ENCODE measurements at places on chromosomes 3 and 15.

DNA sequence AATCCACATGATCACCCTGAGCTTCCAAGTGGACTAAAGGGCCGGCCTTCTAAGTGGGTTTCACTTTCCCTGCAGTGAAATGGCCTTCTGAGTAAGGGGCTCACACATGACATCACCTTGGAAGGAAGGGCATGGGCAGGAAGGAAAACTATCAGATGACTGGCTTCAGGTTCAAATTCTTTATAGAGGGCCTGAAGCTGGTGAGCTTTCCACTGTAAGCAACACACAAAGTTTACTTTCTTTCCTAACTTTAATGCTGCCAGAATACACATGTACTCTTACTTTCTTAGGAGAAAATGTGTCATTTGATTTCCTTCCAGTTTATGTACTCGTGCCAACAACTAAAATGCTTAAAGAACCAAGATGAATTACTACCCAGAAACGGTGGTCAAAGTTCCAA is 475.6 kb downstream of the FOXP1 start:
- DNase-seq: no peak

DNA sequence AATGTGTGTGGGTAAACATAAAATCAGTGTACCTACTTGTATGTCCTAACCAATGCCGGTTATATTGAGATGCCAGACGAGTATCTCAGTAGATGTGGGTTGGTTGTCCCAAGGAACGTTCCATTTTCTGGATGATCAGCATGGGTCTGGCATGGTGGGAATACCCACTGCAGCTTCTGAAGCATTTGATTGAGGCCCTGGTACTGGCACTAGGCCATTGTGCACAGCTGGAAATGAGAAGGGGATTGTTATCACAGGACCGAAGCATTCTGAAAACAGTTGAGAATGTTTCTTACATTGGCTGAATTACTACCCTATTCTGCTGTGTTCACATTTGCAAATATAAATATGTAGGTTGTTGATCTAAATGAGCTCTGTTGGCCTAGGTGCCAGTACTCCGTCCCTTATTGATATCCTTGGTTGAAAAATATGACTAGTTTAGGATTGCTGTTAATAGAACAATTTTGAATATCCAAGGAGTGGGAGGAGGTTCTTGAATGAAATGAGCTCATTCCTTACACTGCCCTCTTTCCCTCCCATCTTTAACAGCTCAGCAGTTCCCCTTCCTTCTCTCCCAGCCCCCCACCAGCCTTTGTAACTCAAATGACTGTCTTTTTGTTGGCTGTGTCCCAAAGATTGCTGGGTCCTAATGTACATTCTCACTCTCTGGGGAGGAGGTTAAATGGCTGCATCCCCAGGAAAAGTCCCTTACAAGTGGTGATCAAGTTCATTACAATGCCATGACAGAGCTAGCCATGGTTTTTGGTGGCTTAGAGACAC is 293.3 kb upstream of the TPM1 start:
- no peak for DNase-seq

GRCh38 chr3:124552224-124552623 is 178.0 kb upstream of the UMPS start:
- no peak for DNase-seq

- no peak for DNase-seq
Observed at GRCh38 chr3:185968168-185968567, 30.4 kb upstream of the TRA2B start.

GRCh38 chr15:48447058-48447457 is 115.8 kb downstream of the DUT start:
- DNase-seq: no peak

GRCh38 chr3:127389913-127390312 is 102.1 kb upstream of the PRR20G start:
- DNase-seq: no peak

DNA sequence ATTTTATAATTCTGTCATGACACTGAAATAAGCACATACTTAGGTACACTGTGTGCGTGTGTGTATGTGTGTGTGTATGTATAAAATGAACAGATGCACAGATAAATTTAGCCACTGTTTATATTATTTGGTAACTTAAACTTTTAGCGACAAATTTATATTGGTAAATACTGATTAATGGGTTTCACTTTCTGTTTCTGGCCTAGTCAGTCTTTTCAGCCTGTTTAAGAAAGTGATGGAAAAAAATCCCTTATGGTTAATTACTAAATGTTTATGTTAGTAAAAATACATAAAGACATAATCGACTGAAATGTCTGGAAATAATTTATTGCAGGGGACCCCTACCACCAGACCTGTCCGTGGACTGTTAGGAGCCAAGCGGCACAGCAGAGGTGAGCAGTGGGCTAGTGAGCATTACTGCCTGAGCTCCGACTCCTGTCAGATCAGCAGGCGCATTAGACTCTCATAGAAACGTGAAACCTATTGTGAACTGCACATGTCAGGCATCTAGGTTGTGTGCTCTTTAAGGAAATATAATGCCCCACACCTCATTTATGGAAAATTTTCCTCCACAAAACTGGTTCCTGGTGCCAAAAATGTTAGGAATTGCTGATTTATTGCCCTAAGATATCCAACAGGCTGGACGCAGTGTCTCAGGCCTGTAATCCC is 717.4 kb downstream of the SI start:
- DNase-seq: no peak

GRCh38 chr3:9745521-9745920 is 4.2 kb upstream of the OGG1 start:
- DNase-seq: no peak

GRCh38 chr15:81256916-81257315 is 60.2 kb downstream of the IL16 start:
- no peak for DNase-seq

- no peak for DNase-seq
Observed at GRCh38 chr15:50333229-50333628, 21.8 kb downstream of the GABPB1 start.

GRCh38 chr15:92336419-92336987 is 57.2 kb upstream of the ST8SIA2 start:
- no peak for DNase-seq

DNA sequence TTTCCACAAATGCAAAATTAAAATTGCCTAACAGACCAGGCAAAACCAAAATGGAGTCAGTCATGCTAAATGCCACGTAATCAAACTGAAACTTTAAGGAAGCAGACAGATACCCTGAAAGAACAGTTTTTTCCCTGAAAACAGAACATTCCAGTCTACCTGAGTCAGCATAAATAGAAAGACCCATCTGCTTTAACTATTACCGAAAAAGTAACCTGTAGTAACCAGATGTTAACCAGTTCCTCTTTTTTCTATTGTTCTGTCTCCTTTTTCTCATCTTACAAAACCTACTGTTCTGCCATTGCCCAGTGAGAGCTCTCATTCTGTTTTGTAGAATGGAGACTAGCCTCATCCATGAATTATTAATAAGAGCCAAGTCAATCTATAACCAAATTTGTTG is 286.0 kb downstream of the CACNA2D3 start:
- no peak for DNase-seq

DNA sequence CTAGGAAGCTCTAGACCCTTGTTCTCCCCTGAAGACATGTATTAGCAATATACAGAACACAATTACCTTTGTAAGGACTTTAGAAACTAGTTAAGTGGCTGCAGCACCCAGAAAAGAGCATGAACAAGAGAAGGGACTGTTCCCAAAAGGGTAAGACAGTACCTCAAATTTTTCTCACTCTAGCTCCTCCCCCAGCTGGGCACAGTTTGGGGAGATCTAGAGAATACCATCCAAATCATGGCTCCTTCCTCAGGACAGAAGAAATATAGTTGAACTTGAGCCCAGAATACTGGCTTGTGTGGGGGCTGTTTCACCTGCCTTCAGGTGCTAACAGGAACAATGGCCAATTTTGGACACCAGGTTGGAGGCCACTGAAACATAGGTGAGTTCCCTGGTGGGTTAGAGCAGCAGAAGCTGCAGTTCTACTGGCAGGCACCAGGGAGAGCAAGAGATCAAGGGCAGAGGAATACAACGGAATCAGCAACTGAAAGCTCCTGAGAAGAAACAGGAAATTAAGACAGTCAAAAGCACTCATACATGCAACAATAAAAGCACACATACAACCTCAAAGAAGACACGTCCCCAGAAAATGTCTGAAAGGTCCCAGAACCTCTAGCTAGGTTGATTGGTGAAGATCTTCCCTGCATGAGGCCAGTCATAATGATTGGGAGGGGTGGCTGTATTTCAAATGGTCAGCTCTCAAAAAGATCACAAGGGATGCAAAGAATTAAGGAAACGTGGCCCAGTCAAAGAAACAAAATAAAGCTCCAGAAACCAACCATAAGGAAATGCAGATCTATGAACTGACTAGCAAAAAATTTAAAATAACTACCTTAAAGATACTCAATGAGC is 104.9 kb upstream of the ASB14 start:
- DNase-seq: no peak

GRCh38 chr3:54772746-54773145 is 155.1 kb downstream of the LRTM1 start:
- DNase-seq: no peak

- DNase-seq: no peak
Observed at GRCh38 chr3:156291272-156292123, 171.1 kb downstream of the KCNAB1 start.

DNA sequence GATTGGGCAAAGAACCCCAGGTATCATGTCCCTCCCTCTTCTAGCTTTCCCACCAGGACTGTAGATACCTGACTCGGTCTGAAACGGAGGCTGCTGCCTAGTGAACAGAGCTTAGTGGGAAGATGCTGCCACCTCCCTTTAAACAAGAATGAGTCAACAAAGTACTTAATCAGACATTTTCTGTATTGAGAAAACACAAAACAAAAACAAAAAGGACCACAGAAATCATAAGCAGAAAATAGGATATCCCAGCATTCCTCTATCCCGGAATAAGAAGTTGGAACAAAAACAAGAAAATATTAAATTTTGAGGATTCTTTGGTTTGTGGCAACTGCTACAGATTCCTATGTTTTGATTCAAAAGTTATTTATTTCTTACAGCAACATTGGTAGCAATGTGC is 51.7 kb upstream of the COL8A1 start:
- no peak for DNase-seq

- no peak for DNase-seq
Observed at GRCh38 chr15:51335538-51336410, 2.6 kb downstream of the CYP19A1 start.

DNA sequence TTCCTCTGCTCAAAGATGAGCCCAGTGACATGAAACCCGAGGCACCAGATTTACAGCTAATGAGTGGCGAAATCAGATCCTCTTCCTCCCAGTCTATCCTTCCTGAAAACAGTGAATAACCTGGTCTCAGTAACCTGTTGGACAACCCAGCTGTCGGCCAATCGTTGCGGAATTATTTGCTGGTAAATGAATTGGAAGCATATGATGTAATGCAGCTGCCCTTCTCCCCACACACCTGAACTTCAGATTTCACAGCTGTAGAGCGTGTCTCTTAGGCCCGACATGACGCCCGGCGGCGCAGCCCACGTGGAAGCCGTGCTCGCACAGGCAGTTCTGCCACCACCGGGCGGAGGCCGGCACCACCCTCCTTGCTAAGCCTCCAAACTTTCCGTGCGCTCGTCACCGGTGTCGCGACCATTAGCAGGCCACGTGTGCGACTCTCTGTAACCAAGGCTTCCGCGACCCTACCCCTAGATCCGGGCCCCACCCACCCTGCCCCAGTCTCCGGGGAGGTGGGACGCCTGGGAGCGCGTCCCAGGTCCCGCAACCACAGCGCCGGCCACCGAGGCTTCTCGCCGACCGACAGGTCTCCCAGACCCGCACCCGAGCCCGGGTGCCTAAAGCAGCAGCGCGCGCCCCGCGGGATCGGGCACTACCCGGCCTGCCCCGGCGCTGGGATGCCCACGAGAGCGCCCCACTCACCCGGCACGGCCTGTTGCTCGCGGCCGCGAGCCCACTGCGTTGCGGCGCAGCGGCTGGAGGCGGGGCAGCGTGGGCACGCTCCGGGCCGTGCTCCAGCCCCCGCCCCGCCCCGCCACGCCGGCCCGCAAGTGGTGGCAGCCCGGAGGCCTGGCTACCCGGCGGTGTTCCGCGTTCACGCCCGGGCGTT is at the start of gene RIOX2:
Gene RIOX2 (minus strand): TSS at position 753 of the 889 bp plus-strand sequence. CDS start 4,838 bp downstream, outside the sequence.
- DNase-seq: no peak

DNA sequence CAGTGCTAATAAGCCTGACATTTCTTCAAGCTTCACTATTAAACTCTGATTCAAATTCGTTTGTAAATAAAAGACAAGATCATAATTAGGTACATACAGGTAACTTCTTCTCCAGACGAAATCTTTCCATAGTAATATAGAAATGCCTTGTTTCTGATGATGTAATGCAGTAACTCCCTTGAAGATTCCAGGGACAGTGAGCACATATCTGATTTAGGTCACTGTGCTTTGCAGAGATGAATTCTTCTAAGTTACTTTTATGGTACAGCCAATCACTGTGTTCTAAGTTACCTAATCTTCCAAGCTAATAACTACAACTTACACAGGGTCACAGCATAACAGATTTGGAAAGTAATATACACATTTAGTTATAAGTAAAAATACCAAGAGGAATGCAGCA is 27.6 kb downstream of the SLC4A7 start:
- no peak for DNase-seq

DNA sequence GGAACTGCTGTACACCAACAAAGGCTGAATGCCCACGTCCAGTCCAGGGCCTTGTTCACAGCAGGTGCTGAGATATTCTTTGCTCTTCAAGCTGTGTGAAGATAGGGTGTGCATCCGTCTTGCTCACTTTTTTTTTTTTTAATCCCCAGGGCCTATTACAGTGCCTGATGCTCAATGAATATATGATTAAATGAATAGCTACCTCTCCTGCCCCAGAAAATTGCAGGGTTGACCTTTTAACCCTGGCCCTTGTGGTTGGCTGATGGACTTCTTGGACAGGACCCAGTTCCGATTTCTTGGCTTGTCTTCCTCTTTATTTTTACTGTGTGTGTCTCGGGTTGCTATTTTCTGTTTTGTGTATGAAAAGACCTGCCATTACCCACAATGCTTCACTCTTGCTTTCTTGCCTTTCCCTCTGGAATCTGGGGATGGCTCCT is 2.9 kb upstream of the FYTTD1 start:
- DNase-seq: no peak

DNA sequence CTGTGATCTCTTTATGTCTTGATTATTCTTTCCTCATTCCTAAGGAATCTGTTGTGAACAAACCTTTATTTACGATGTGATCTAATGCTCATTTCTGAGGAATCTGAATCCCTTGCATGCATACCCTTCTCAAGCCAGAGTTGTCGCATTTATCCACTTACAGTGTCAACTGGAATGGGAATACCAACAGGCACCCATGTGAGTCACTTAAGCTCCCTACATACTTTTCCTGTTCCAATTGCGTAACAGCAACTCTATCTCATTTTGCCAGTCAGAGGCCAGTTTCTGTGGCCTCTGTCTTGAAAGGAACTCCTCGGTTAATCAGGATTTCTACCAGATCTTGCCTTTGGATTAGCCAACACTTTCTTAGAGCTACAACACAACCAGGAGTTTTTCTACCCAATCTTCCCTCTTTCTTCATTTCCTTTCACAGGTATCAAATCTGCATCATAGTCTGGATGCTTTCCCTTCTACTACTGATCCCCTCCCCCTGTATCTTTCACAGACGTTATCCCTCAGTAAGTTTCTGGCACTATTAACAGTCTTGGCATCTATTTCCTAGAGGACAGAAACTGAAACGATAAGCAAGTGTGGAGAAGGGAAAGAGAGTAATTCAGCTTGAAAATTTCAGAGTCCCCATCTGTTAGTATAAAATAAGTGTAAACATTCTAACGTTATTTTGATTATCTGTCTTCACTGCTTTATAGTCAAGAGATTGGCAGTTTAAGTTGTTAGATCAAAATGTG is 66.8 kb upstream of the BCHE start:
- no peak for DNase-seq

Measured in cortex of kidney (tissue), 1 donor.